Erythroblast (primary cell): ENCODE measurements at places on chromosomes 16 and 17.

DNA sequence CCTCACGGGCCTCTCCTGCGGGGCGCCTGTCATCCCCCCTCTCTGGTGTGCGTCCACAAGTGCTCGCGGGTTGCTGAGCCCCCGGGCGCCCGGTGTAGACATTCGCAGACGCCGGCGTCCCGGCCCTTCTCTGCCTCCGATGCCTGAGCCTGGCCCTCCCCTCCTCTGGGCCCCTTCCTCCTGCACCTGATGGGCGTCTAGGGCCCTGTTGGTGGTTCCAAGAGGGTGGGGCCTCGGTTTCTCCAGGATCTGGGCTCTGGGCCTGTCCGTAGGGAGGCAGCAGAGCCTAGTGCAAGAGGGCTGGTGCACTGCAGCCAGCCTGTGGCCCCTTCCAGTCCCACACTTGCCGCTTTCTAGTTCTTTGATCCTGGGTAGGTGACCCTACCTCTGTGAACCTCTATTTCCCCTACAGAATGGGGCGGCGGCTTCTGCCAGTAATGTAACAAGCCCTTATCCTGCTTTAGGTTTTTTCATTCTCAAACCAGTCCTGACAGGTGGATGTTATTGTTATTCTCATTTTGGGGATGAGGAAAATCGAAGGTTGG lies 623 bp downstream of the E4F1 start:
- peak; percentile 66 for DNase-seq

DNA sequence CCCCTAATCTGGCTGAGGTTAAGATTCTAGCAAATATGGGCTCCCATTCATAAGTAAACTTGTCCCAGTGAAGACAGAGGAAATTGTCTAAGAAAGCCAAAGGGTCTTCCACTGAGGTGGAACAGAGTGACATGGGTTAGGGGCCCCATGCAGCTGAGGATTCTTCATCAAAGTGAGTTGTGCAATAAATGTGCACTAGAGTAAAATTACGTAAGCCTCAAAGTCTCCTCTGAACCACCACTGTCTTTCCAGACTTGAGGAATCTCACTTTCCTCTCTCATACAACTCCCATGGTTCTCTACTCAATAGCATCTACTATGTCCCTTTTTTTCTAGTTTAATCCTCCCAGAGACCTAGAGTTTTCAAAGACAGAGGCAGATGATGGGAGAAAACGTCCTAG lies 132.4 kb downstream of the CA10 start:
- DNase-seq, result no peak

DNA sequence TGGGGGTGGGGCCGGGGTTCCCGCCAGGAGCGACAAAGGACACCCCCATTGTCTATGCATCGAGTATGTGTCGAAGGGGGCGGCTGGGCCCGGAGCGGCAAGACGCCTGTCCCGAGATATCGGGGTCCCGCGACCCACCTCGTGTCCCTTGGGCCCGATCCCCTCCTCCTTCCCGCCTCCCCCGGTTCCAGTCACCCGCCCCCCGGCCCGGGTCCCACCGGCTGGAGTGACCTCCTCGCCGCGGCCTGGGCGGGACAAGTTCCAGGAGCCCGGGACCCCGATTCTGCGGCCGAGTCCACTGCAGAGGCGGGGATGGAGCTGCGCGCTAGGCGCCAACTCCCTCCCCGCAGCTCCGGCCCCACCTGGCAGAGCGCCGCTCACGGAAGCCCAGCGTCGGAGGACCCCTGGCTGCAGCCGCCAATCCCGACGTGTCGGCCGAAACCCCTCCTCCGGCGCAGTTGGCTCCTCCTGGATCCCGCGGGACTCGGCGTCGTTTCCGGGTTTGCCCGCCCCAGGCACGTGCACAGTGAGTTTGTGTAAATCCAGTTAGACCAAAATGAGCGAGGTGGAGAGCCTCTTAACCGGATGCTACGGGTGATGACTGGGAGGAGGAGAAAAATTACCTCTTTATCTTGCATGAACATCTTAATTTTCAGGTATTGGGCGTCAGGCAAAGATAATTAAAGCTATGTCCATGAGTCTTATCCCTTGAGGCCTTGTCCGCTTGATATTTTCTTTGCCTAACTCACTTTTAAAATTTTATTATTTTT lies at the start of gene NMRAL1:
NMRAL1 (minus strand) TSS at position 434 of the 770 bp plus-strand sequence. CDS start 493 bp downstream, outside the sequence.
- DNase-seq, result peak; percentile 89

DNA sequence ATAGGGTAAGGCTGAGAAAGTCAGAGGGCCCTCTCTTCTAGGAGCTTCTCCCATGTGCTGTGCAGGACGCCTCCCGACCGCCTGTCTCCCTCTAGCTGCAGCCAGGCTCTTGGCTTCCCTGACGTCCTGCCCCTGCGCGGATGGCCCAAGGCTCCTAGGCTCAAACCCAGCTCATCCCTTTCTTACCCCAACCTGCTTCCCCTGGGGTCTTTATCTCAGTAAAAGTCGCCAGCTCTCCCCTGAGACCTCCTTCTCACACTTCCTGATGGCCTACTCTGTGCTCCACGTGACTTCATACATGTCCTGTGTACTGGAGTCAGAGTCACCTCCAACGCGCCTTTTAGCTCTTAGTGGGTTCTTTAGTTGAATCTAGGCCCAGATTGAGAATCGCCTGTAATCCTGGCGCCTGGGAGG lies 1.1 kb upstream of the ZNF747 start:
- peak; percentile 83 for DNase-seq

DNA sequence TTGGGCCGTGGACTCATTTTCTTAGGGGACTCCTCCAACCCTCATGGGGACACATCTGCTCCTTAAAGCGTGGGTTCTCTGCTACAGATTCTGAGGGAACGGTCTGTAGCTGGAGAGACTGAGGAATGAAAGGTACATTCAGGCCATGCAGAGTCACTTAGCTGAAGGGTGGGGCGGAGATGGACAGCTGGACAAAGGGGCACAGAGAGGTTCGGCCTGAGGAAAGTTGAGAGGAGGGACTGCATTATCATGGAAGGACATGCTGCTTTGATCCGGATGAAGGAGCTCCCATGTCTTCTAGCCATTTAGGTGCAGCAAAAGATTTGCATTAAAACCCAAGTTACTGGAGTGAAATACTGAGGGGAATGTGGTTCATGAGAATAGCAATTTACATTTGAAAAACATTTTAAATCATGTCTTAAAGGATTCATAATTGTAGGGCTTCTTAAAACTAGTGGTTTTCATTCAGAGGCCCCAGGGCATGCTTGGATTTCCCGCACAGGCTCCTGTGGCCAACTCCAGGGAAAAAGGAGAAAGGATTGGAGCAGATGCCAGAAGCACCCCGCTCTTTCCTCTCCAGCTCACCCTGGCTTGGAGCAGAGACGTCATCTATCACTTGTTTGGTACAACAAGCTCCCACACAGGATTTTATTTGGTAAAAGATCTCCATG lies 54.2 kb downstream of the CDRT4 start:
- no peak for DNase-seq

DNA sequence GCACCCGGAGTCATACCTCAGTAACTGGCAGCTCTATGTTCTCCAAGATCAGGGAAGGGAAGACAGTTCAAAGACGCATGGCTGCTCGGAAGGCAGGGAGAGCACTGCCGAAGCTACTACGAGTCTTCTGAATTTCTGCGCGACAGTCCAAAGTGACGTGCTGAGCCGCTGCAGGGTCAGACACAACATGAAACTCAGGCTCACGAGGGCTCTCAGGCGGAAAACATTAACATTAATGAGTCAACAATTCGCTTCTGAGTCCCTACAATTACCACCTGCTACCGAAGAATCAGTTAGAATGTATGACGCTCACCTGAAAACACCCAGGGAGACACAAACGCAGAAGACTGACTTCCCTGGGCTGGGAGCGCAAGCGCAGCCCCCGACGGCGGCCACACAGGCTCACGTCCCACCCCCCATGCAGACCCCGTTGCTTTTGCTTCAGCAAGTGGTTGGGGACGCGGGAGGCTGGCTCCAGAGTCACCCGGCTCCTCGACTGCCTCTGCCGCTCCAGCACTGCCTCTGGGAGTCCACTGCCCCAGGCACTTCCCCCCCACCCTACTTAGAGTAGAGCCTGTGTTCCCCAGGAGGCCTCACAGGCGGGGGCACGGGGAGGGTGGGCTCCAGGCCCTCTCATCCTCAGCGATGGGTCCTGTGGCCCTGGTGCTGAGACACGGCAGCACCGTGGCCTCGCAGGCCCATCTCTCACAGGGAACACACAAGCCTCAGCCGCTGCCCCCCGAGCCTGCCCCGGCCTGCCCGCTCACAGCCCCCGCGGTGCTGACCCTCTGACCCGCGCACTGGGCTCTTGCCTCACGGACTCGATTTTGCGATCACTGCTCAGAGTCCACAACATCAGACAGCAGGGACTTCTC lies 38.9 kb downstream of the LMF1 start:
- DNase-seq, result no peak
